Left kidney (tissue), 8 donors: ENCODE measurements at places on chromosomes 7 and 10.

- no peak for DNase-seq
These were observed 46.4 kb downstream of the TYW1B start for GRCh38 chr7:72781631-72782030.

- DNase-seq = no peak
These were observed 16.5 kb upstream of the GPR26 start for GRCh38 chr10:123649676-123650075.

DNA sequence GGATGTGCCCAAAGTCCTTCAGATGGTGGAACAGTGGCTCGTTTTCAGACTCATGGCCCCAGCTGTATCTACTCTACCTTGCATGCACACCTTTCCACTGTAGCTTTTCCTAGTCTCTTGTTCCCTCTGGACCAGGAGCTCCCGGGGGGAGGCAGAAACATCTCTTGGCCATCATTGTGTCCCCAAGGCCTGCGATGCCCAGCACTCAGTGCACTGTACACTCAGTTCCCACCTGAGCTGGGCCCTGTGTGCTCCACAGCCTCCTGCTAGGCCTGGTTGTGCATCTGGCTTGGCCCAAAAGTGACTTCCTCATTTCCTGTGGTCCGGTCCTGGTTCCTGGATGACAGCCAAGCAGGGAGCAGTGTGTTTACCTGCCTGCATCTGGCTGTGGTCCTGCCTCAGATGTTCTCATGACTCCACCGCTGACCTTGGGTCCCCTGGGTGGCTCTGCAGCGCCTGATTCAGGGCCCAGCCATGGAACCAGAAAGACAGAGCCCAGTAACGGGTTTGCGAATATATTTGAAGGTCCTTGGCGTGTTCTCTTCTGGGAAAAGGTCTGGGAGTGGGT is 9.9 kb upstream of the DOCK1 start:
- DNase-seq = no peak

DNA sequence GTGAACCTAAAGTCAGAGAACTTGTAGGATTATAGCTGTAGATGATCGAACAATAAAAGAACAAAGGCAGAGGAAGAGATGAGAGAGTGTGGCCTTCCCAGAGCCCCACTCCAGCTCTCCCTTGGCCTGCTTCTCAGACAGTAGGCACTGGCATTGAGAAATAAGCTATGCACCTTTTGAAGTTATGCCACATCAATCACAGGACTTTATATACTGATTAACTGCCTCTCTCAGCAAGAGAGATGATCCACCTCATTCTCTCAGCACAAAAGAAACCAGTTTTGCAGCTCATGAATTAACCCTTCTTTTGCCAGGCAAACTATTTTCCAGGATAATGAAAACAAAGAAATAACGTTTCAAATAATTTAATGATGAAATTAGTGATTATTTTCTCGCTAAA is 22.0 kb upstream of the CTTNBP2 start:
- peak; percentile 19 for DNase-seq
